ENCODE measurements at places on chromosomes 11 and 22.

DNA sequence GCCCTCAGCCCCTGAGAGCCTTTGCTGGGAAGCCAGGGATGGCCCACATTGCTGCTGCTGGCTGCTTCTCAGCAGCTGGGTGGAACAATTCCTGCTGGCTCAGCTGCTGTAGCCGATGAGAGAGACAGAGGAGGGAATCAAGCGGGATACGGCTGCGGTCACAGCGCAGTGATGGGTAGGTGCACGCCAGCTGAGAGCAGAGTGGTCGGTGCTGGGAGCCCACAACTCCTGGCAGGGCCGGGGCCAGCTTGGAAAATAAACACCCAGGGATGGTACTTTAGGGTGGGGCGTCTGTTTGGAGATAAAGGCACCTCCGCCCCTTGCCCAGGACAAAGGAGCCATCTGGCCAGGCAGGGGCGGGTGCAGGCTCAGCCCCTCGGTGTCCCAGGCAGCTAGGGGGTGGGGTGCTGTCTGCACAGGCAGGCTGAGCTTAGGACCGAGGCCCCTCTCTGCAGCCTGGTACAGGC, 480.5 kb downstream of the MIAT start:
- DNase-seq, result no peak

GRCh38 chr11:102552020-102552419, 21.5 kb upstream of the MMP7 start:
- DNase-seq, result no peak

DNA sequence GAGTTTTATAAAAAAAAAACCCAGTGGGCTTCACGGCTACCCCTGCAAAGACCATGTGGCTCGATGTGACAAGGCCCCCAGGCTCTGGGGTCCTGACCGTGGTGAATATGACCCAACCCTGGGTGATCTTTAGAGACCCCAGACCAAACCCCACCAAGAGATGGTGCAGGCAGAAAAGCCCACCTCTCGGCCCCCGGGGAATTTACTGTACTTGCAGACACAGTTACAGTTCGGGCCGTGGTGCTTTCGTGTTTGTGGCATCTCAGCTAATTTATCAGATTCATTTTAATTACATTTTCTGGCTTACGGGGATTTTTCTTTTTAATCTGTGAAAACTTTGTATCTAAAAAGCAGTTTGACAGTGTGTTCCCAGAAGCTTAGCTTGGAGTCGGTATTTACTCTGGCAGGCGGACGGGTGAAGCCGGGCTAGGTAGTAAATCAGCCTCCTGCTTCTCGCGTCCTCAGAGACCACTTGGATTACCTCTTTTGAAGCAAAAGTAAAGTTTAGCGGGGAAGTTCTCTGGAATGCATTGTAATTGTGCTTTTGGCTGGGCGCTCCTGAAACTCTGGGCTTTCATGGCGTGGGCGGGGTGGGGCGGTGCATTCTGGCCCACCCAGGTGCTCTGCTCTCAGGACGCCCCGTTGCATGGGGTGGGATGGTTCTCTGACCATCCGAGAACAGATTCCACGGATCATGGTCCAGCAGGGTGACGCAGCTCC, 25.3 kb downstream of the ANO1 start:
- no peak for DNase-seq

- no peak for DNase-seq
Observed at GRCh38 chr11:133746663-133747306, 98.5 kb downstream of the SPATA19 start.

GRCh38 chr11:68539395-68539794, 78.8 kb downstream of the PPP6R3 start:
- no peak for DNase-seq

- DNase-seq, result no peak
Observed at GRCh38 chr11:5362017-5362625, 10.8 kb downstream of the OR51B6 start.

- no peak for DNase-seq
Observed at GRCh38 chr11:3123305-3123704, 41.8 kb downstream of the OSBPL5 start.

DNA sequence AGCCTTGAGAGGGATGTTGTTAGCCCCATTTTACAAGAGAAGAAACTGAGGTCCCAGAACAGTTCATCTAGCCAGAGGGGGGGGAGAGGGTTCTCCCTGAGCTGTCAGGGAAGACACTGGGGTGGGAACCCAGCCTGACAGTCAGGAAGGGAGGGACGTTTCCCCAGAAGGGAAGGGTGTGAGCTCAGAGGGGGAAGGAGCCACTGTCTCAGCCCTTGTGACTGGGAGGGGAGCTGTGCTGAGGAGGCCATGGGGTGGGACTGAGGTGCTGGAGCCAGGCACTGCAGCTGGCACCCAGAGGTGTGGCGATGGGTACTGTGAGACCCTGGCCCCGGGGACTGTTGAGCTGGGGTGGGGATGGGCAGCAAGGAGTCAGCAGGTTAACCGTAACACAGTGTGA, 35.7 kb downstream of the DAGLA start:
- no peak for DNase-seq

DNA sequence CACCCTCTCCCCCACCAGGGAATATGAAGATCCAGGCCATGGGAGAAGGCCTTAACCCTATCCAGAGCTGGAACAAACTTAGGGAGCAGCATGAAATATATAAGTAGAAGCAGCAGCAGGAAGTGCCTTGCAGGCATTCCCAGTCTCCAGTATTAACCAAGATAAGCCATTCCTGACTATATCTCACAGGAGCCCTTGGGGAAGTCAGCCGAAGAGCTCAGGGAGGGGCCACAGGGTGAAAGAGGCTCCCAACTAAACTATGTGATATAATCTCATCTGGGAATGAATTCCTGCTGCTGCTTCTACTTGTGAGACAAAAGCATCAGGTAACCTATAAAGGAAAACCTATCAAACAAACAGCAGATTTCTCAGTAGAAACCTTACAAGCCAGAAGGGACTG, 36.1 kb upstream of the GUCY1A2 start:
- no peak for DNase-seq
